ENCODE measurements at places on chromosomes 6 and 20.
A peak's percentile ranks its signal among the peaks of the same experiment; 100 is the strongest.

DNA sequence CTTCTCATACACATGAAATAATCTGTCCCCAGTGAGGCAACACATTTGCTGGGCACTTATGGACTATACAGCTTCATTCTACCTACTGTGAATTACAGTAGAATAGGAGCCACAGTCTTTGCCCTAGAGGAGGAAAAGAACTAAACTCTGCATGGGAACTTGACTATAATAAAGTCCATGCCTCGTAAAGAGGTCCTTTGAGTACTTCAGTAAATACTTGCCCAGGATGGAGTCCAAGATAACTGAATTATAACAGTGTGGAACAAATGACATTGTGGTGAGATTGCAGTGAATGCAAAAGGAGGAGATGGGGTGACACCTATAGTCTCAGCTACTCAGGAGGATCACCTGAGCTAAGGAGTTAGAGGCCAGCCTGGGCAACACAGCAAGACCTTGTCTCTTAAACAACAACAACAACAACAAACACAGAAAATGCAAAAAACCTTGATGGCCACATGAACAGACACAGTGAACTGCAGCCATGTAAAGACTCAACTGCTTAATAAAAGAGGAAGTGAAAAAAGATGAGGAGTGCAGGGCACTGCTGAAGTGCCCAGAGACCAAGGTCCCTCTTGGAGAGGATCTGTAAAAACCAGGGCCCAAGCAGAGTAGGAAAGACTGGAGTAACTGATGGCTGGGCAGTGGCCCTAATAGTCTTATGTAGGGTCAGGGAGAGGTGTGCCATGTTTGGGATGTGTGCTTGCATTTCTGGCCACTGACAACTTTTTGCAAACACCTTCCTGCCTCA, 3.7 kb downstream of the MRPS18A start:
- DNase-seq = peak; percentile 25

GRCh38 chr20:52490711-52491430, 299.3 kb upstream of the ZFP64 start:
- no peak for DNase-seq

DNA sequence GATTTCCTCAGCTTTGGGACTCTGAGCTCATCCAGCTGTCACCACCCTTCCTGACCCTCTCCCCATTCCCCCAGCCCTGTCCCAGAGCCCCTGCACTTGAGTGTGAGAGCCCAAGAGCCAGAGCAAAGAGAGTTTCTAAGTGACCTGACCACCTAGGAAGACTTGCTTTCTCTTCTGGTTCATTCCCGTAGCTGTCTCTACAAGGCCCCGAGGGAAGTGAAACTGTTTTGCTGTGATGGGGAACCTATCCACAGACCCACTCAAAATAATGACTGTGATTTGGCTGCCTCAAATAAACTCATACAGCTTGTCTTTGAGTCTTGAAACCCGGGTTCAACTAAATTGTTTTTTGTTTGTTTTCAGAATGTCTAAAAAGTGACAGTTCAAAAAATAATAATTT, 74.6 kb upstream of the XRN2 start:
- DNase-seq = peak; percentile 6

GRCh38 chr20:19890445-19891051, 126.6 kb upstream of the NAA20 start:
- no peak for DNase-seq

- no peak for DNase-seq
Observed at GRCh38 chr6:63514488-63515173, 57.6 kb upstream of the LOC128125822 start.

DNA sequence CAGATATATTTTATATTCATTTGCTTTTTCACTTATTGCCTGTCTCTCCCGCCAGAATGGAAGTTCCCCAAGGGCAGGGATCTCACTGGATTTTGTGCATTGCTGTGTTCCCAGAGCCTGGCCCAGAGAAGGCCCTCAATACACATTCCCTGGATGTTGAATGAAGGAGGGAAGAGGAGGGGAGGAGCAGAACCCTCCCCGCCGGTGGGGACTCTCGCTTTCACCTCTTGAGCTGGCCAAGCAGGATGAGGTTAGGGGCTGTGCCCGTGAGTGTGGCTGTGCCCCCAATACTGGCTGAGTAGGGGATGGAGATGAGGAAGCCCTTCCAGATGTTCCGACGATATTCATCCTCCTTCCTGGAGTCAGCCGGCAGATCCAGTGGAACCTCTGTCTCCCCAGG, 45.5 kb upstream of the OCSTAMP start:
- DNase-seq = no peak

- DNase-seq = no peak
Observed at GRCh38 chr6:107691062-107691751, 132.9 kb downstream of the SCML4 start.

- DNase-seq = no peak
Observed at GRCh38 chr6:168513766-168514165, 72.8 kb downstream of the SMOC2 start.

DNA sequence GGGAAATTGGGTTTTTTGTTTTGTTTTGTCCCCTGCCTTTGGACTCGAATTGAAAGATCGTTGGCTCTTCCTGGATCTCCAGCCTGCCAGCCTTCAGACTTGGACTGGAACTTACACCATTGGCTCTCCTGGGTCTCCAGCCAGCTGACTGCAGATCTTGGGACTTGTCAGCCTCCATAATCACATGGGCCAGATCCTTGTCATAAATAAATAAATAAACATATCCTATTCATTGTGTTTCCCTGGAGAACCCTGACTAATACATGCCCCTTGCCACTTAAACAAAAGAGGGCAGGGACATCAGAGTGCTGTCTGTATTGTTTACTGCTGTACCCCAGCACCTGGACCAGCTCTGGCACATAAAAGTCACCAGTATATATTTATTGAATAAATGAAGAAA, 101.5 kb downstream of the CAP2 start:
- no peak for DNase-seq

- DNase-seq = no peak
Observed at GRCh38 chr6:84460491-84460890, 233.0 kb upstream of the CEP162 start.

GRCh38 chr6:130306377-130306776, 59.4 kb upstream of the TMEM200A start:
- no peak for DNase-seq

- DNase-seq = no peak
Observed at GRCh38 chr6:148888856-148889255, 142.0 kb downstream of the UST start.

GRCh38 chr6:21665110-21665391, 71.5 kb downstream of the SOX4 start:
- DNase-seq = no peak

- no peak for DNase-seq
Observed at GRCh38 chr20:35020108-35020928, 64.7 kb downstream of the MYH7B start.

All from inflammatory macrophage (primary cell).